ENCODE measurements at places on chromosomes 5 and 9.

DNA sequence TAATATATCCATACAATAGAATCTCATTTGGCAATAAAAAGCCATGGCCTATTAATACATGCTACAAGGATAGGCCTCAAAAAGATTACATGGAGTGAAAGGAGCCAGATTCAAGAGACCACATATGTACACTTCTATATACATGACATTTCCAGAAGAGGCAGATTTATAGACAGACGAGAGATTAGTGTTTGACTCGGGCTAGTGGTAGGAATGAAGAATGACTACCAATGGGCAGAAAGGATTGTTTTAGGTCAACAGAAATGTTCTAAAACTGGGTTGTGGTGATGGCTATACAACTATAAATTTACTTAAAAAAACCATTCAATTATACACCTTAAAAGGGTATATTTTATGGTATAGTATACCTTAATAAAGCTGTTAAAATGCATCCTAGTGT lies 41.9 kb downstream of the SETX start:
- DNase-seq = peak; percentile 6

- peak; percentile 93 for DNase-seq
These were observed 41.4 kb upstream of the RNU6ATAC start for GRCh38 chr9:134205672-134206310.

DNA sequence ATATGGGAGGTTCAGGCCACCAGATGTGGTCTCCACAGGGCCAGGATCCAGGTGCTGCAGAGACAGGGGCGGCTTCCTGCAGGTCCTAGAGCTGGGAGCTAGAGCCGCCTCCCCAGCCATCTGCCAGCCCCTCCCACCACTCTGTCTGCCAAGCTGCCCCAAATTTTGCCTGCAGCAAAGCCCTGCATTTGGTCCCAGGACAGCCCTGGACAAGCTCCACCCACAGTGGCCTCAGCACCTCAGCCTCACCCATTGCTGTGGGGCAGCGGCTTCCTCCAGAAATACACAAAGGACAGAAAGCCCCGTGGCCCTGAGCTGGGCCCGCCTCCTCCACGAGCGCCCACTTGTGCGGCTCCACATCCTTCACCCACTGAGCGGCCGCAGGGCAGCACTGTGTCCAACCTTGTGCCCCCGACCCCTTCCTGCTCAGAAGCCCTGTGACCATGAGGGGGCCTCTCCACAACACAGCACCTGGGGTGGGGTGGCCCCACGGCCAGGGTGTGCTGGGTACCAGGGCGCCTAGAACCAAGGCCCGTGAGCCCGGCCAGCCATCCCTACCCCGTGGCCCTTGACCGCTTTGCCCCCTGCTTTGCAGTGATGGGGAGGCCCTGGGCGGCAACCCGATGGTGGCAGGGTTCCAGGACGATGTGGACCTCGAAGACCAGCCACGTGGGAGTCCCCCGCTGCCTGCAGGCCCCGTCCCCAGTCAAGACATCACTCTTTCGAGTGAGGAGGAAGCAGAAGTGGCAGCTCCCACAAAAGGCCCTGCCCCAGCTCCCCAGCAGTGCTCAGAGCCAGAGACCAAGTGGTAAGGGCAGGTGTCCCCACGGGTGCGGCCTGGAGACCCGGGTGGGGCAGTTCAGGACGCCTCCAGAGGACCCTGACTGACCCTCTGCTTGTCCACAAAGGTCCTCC lies 3.7 kb upstream of the AJM1 start:
- DNase-seq = no peak

DNA sequence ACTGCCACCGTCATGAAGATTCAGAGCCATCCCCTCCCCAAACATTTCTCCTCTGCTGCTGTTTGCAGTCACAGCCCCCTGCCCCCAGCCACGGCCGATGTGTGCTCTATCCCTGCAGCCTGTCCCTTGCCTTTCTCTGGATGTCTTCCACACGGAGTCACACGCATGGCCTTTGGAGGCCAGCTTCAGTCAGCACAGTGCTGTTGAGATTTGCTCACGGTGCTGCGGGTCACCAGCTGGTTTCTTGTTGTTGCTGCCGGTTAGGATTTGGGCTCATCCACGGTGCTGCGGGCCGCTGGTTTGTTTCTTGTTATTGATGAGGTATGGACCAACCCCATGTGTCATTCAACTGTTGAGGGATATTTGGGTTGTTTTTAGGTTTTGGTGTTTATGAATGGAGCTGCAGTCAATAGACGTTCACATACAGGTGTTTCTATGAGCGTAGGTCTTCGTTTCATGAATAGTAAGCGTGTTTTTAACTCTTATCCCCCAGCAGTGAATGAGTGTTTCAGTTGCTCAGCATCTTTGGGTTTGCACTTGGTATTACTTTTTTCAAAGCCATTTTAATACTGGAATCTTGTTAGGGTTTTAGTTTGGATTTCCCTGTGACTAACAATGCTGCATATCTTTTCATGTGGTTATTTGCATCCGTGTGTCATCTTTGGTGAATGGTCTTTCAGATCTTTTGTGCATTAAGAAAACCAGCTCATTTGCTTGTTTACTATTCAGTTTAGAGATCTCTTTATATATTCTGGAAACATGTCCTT lies 57.6 kb downstream of the AHRR start:
- DNase-seq = no peak

DNA sequence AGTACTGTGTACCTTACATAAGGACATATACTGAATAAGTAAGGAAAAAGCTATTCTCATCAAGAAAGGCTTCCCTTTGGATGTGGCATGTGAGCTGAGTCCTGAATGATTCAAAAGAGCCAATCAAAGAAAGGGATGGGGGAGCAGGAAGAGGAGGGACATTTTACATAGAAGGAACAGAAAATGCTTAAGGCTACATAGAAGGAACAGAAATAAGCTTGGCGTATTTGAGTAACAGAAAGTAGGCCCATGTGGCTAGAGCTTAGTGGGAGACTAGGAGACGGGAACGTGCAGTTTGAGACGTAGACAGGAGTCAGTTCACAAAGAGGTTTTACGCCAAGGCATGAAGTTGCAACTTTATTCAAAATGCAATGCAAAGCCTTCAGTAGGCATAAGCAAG lies 126.3 kb downstream of the CEMIP2 start:
- DNase-seq = no peak

DNA sequence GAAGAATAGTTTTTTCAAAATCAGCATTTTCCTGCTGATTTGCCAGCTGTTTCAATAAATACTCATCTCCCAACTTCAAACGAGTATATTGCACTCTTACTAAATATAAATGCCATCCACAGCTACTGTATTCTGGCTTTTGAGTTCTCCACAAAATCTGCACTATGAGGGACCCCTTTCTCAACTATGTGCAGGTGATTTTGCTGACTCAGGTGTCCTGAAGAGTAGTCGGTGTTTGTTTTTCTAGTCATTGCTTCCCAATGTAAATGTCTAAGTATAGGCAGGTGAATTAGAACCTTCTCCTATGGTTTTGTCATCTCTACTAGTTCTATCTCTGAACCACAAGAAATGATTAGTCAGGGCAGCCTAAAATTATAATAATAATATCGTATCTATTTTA lies 616.8 kb upstream of the MEF2C start:
- no peak for DNase-seq

DNA sequence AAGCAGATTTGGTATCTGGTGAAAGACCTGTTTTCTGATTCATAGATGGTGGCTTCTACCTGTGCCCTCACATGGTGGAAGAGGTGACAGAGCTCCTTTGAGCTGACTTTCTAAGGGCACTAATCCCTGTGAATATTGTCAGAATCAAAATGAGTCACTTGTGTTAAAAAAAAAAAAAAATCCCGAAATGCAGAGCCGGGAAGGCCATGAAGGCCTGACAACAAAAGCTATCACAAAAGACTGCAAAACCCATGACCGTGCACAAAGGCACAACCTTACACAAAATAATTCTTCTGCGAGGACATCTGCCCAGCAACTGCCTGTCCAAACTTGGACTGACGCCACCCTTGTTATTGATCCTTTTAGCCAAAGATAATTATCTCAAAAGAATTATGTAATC lies 19.6 kb upstream of the UBTD2 start:
- DNase-seq = no peak

- no peak for DNase-seq
These were observed 134.2 kb downstream of the ARHGAP26 start for GRCh38 chr5:142904416-142904815.

DNA sequence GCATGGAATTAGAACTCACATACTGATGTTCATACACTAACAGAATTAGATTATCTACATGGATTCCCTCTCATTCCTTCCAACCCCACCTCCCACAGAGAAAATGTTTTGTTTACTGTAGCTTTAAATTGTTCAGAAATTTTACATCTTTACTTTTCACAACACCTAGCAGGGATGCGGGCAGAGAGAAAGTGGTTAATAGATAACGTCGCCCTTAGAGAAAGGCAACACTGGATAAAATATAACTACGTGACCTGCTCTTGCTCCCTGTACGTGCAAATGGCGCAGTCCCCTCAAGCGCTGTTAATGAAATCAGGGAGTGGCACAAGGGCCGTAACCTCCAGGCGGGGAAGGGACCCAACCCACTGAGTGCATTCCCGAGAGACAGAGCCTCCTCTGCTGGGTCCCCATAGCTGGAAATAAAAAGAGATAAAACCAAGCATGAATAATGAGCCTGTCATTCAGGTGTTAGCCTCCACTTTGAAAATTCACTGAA lies 125.3 kb upstream of the DAPK1 start:
- DNase-seq = no peak

DNA sequence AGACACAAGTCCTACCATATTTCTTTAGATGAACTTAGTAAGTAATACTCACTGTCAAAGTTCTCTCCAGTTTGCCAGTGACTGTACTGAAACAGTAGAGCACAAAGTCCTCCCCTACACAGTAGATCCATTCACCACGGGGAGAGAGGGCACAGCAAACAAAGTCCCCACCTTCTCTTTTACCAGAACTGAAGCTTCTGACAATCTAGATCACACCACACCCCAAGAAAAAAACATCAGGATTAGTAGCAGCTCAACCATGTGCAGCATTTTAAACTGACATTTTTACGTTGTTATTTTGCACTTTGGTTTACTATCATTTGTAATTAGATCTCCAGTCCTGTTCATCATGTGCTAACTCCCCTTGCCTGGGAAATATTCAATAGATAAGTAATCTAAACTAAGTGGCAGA lies 23.0 kb downstream of the DNAJA1 start:
- no peak for DNase-seq

DNA sequence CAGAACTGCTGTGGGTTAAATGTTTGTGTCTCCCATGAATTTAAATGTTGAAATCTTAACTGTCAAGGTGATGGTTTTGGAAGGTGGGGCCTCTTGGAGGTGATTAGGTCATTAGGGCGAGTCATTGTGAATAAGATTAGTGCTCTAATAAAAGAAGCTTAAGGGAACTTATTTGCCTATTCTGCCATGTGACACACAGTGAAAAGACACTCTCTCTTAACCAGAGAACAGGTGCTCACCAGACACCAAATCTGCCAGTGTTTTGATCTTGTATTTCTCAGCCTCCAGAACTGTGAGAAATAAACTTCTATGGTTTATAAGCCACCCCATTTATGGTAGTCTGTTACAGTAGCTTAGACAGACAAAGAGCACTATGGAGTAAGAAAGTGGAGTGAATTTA lies 117.9 kb upstream of the SV2C start:
- no peak for DNase-seq

DNA sequence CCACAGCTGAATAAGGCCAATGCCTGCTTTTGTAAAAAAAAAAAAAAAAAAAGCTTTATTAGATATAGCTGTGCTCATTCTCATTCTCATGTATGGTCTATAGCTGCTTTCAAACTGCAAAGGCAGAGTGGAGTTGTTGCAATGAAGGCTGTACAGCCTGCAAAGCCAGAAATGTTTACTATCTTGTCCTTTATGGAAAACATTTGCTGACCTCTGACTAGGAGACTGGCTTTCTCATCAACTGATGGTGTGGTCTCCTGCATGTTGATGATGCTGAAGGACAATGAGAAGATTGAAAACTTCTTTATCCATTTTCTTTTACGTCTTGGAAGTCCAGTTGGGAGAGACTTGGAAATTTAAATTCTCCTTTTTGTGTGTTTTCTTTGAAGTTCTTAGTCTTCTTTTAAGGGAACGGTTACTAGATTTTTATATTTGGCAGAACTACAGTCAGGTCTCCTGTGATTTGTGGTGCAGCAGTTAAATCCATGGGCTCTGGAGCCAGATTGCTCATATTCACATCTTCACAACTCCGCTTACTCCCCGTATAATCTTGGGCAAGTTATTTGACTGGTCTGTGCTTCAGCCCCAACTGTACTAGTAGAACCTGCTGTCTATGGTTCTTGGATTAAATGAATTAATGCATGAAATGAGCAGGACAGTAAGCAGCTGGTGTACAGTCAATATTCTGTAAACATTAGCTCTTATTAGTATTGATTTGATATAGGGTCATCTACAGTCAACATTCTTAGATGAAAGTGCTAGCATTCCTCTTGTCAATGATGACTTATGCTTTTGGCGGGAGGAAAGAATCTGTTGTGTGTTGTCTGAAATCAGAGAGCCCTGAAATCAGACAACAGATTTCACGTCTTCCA lies 39.7 kb upstream of the BASP1 start:
- DNase-seq = no peak

DNA sequence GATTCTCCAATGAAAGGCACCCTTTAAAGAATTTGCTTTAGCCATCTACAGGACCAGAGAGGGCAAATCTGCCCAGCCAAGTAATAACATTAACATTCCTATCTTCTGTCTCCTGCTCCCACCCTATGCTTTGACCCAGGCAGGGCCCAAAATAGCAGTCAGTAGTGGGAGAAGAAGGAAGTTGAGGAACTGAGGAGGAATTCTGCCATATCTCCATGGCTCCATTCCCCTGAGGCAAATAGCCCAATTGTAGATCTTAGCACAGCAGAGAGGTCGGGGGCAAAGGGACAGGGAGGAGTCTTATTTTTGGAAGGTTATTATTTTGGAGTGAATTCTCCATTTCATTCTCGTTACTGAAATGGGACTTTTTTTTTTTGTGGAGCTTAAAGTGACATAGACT lies 111.1 kb upstream of the IFNK start:
- no peak for DNase-seq

GRCh38 chr9:14322211-14323082 lies 8.5 kb upstream of the NFIB start:
- DNase-seq = no peak

GRCh38 chr5:160133071-160133917 lies 14.0 kb upstream of the PWWP2A start:
- DNase-seq = no peak

GRCh38 chr5:114782177-114782576 lies 387.5 kb downstream of the TRIM36 start:
- no peak for DNase-seq
